ENCODE measurements at places on chromosomes 2 and 18.
A peak's percentile ranks its signal among the peaks of the same experiment; 100 is the strongest.

DNA sequence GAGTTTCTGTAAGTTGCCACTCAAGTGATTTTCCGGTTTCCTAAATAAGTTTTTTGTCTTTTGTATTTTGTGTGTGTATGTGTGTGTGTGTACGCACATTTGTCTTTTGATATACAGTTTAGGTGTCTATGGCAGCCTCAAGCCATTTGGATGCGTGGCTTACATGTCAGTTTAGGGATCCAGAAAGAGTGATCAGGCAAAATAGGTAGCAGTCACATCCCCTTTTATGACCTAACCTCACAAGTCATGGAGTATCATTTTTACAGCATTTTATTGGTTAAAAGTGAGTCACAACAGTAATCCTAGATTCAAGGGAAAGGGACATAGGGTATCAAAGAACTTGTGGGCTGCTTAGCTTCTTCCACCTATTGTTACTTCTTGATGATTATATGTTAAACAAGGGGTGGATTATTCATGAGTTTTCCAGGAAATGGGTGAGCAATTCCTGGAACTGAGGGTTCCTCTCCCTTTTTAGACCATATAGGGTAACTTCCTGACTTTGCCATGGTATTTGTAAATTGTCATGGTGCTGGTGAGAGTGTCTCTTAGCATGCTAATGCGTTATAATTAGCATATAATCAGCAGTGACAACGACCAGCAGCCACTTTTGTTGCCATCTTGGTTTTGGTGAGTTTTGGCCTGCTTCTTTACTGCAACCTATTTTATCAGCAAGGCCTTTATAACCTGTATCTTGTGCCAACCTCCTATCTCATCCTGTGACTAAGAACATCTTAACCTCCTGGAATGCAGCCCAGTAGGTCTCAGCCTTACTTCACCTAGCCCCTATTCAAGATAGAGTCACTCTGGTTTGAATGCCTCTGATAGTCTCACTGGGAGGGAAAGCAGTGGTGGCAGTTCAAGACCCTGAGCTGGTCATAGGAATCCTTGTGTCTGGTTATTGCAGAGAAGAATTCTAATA is 8.6 kb upstream of the SOCS6 start:
- no peak for DNase-seq

DNA sequence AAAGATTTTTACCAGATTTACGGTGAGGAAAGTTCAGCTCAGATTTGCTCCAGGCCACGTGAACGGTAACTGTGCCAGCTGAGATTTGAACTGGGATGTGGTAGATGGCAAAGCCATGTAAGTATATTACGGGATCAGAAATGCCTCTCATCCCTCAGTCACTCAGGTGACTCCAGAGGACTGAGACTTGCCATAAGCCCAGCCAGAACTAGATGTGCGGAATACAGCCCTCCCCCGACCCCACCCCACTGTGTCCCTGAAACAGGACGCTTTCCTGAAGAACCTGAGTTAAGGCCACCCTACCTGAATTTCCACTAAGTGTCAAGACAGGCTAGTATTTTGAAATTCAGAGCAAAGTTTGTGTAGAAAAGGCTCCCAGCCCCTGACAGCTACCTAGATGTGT is 1.3 kb upstream of the FHL2 start:
- no peak for DNase-seq

- DNase-seq: no peak
Measured at GRCh38 chr2:39516347-39517101, 79.4 kb upstream of the MAP4K3 start.

DNA sequence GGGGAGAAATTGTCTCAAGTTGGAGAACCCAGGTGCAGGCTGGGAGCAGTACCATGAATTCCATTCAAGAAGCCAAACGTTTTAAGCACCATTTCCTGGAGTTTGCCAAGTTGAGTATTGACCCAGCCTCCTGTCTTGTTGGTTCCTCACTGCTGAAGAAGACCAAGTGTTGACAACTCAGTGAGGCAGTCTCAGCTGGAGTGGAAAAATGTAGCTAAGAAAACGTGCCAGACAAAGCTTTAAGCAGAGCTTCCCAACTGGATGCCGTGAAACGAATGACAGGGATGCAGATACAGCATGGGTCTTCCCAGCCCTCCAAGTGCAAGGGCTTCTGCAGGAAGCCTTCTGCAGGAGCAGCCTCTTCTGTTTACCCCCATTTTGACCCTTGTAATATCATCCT is 778 bp upstream of the INPP1 start:
- DNase-seq: no peak

GRCh38 chr2:99867770-99868169 is 274.6 kb downstream of the AFF3 start:
- no peak for DNase-seq

DNA sequence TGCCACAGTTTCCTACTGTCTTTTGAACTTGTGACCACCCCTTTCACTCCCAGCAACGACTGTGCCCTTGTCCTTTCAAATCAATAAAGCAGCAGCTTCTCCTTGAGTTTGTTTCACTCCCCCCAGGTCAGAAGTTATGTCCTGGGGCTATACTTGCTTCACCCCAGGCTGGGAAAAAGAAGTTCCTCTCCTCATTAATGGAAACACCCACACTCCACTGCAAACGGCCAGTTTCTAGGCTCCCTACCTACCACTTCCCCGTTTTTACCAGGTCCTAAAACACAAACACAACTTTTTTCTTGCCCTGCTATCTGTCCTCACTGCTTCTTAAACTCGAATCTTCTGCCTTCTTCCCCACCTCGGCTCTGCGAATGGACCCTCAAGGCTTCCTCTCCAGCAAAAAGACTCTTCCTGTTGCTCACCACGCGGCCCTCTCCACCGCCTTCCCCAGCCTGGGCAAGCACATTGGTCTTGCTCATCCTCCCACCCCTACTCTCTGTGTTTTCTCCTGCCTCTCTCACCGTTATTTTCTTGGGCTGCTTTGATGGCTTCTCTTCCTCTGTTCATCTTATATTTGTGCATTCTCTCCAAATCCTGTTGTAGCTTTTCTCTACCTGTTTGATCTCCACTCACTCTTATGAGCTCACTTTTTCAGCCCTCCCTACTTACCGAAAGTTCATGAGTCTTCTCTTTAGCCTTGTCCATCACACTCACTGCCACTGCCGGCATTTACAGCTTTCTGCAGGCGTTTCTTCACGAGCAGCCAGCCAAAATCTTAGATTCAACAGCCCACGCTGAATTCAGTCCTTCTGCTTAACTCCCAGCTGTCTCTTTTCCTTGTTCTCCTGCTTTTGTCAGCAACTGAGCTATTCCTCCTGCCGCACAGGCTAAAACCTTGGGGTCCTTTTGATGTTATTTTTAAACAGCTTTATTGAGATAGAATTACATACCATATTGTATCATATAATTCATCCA is 7.0 kb upstream of the SP5 start:
- DNase-seq: no peak

DNA sequence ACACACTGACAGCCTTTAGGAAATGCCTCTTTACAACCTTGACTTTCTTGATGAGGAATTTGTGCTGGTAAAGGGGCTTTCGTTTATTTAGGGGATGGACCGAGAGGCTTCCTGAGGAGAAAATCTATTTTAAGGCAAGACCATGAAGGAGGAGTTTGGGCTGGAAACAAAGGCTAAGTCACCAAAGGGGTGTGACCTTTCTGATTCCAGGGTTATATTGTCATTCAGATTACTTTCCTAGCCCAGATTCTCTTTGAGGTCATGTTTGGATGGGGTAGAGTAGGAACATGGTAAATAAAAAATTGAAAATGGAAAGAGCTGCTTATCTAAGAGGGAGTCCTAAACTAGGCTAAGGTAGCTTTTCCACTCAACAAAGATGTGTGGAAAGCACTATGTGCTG is 77.1 kb upstream of the UGP2 start:
- DNase-seq: no peak

DNA sequence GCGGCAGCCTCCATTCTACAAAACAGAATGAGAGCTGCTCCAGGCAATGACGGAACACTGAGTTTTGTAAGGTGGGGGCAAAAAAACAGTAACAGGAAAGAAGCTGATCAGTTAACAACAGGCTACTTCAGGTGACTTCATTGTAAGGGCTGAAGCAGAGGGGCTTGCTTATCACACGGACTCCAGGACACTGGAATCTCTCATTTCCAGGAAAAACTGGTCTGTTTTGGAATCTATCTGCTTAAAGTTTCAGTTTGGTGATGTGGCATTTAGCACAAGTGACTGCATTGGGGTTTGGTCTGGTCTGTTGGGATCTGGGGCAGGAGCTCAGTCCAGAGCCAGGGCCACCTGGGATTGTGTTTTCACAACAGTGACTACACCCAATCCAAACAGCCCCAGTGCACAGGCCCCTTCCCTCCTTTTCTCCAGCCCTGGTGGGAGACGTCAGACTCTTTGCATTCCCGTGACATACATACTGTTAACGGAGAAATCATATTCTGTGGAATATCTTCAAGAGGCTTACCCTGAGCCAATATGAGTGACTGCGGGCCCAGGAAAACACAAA is 14.1 kb downstream of the AMER3 start:
- DNase-seq: no peak

DNA sequence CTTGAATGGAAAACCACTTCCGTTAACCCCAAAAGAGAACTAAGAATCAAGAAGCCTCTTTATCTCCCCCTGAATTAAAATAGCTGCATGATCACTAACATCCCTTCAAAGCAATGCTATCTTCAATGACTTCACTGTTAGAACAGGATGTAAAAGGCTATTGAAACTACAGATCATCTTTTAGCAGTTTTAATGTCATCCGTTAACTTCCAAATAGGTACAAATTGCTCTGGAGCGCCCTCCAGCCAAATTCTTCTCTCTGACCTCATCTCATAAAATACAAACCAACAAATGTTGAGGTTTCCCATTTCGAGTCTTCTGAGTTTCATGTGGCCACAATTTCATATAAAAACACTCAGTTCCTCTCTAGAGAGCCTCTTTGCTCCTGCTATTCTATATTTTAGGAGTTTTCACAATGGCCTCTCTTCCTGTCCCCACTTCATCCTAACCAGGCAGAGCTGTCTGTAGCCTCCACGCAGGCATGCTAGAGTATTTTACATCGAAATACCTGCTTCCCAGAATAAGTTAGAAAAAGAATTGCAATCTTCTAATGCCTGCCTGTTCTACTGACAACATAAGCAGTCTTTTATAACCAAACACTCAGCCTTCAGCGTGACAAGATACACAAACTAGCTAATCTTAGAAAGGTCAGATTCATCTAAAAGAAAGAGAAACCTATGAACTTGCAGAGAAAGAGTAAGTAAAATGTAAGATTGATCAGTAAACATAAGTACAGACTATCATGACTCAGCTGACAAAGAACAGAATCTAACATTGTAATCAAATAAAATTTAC is 37.9 kb downstream of the B4GALT6 start:
- no peak for DNase-seq

DNA sequence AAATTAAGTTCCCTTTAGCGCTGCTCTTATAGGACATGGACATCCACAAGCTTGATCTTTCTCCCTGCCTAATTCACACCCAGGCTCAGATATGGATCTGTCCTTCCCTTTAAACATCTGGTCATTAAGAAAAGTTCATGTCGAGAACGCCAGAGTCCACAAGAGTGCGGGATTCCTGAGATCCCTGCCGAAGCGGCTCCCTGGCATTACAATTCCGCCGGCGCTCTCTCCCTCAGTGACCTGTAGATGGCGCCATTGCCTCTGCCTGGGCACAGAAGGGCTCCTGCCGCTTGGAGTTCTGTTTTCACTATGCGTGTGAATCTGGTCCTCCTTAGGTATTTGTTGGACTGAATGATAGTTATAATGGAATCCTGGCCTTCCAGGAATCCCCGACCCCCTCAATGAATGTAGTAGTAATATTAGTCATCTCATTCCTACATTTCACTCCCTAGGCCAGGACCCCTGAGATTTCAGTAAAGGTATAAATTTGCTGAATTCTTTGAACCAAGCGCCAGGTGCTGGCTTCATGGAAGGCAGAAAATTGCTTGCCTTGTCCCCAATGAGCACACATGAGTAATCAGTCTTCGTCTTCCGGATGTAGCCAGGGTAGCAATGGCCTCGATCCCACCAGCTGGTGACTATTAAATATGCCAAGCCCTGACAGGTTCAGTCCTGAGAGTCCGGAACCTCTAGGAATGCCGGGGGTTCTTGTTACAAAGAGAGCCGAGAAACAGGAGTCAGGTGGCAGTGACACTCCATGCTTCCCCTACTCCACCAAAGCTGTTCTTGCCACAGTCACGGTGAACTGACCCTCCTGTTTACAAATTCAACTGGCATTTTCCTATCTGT is 26.4 kb upstream of the CD207 start:
- peak; percentile 60 for DNase-seq

- DNase-seq: no peak
Measured at GRCh38 chr2:188848887-188849435, 125.2 kb upstream of the COL3A1 start.

- no peak for DNase-seq
Measured at GRCh38 chr2:219916726-219917440, 289.5 kb downstream of the SLC4A3 start.

GRCh38 chr2:18987592-18988073 is 370.8 kb downstream of the OSR1 start:
- DNase-seq: no peak

GRCh38 chr2:10733566-10733925 is 12.1 kb downstream of the ATP6V1C2 start:
- no peak for DNase-seq

DNA sequence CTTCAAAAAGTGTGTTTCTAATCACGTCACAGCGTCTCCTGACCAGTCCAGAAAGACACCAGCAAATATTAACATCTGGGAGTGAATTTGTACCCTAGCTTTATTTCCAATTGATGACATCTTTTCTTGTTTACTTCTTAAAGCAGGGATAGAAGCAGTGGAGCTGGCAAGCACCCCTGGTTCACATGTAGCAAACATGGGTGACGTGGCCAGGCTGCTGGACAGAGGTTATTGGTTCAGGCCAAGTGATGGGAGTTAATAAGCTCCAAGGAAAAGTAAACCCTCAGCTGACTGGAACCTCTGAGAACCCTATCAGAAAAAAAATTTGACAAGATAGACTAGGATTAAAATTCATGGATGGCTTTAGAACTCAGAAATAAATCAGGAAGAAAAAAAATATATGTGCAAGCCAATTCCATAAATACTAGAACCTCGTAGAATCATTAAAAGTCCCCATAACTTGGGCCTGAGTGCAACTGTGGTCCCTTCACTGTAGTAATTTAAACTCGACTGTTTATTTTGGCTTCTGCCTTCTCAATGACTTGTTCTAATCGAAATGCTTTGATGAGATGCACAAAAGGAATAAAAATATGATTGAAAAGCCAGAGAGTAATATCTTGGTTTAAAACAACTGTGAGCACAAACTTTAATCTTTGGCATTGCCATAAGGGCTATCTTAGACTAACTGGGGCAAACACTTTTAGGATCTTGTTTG is 121.5 kb upstream of the CTAGE1 start:
- no peak for DNase-seq

DNA sequence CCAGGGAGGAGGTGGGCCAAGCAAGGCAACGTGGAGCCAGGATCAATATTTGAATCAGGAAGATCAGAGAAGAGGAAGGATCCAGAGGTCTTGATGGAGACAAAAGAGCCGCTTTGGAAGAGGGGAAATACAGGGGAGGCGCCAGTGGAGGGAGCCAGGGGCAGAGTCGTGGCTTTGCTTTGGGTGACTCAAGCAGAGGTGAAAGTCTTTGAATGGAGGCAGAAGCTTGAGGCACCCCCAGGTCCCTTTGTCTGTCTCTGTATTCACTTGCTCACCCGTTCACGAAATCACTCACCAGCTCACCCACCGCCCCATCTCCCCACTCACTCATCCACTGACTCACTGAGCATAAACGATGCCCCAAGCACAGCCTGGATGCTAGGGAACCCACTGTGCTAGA is 134.1 kb downstream of the ACOXL start:
- DNase-seq: peak; percentile 70

- peak; percentile 11 for DNase-seq
Measured at GRCh38 chr18:9673296-9674251, 34.5 kb upstream of the RAB31 start.

GRCh38 chr18:80244956-80245730 is 2.2 kb downstream of the PARD6G start:
- no peak for DNase-seq

GRCh38 chr2:147109291-147109690 is 735.5 kb upstream of the ACVR2A start:
- no peak for DNase-seq

Measured in activated T-cell treated with anti-CD3 and anti-CD28 coated beads for 48 hours (primary cell).